GM12864 (cell line): ENCODE measurements at places on chromosomes 7 and 10.

DNA sequence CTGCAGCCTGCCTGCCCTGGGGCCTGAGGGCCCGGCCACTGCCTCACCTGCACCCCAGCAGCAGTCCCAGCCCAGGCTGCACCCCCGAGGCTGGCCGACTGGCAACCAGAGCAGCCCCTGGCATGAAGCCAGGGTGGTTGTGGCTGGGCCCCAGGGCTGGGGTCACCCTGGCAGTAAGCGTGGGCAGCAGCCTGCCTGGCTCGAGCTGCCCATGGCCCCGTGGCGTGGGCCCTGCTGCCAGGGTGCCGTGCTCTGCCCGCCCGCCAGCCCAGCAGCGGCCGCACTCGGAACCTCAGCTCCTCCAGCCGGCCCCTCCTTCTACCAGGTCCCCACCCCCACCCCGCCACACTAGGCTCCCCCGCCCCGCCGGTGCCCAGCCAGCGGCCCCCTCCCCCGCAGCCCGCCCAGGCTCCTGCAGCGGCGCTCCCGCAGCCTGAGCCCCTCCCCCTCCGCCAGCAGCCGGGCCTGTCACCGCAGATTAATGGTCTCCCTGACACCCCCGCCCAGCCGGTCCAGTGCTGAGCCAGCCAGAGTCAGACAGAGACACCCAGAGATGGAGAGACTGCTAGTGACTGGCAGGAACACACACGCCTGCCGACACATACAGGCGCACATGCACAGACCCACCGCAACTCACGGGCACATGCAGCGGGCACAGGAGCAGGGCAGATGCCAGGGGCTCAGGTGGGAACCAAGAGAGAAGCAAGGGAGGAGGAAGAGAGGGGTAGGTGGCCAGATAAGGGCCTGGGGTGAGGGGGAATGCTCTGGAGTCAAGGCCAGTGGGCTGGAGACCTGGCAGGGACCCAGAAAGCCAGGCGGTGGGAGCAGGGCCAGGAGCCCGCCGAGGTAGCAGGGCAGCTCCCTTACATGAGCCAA, 22.4 kb downstream of the KCNH2 start:
- no peak for DNase-seq

DNA sequence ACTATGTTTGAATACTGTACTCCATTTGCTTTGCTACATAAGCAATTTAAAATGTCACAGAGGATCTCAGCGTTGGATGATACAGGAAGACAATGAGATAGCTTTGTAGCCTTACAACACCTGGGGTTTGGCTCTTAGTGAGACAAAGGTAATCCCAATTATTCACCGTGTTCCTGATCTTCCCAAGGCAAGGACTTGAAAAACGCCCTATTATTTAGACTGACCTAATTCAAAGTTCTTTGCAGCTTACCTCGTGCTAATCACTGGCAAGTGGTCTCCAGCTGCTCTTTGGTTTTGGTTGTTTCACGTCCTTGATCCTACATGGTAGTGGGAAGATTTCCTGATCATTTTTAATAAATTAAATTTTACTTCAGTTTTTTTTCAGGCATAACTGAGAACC, 23.0 kb upstream of the C7orf33 start:
- DNase-seq = no peak

DNA sequence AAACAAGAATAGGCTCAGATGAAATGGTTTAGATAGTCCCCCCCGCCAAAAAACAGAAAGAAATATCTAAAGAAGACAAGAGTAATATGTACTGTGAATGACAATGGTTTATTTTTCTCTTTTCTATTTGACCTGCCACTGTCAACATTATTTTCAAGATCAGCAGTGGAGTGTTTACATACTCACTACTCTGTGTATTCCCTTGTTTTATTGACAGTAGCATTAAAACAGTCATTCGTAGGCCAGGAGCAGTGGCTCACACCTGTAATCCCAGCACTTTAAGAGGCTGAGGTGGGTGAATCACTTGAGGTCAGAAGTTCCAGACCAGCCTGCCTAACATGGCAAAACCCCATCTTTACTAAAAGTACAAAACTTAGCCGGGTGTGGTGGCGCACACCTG, 245.3 kb upstream of the SLC26A5 start:
- no peak for DNase-seq

DNA sequence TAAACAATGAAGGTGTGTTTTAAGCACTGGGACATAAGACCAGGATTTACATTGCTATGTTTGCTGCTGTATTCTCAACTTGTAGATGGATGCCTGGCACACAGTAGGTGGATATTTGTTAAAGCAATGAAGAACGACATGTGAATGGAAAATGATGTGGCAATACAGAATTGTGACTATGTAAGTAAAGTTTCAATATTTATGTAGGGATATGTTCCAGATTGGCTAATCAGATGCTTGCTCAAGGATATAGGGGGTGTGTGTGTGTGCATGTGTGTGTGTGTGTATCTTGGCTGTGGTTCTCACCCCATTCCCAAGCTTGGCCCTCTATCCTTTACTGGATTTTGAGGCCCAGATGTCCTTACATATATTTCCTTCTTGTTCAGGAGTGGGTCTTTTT, 42.7 kb upstream of the LAMB1 start:
- DNase-seq = no peak

GRCh38 chr10:59276919-59277318, 85.4 kb downstream of the FAM13C start:
- no peak for DNase-seq

DNA sequence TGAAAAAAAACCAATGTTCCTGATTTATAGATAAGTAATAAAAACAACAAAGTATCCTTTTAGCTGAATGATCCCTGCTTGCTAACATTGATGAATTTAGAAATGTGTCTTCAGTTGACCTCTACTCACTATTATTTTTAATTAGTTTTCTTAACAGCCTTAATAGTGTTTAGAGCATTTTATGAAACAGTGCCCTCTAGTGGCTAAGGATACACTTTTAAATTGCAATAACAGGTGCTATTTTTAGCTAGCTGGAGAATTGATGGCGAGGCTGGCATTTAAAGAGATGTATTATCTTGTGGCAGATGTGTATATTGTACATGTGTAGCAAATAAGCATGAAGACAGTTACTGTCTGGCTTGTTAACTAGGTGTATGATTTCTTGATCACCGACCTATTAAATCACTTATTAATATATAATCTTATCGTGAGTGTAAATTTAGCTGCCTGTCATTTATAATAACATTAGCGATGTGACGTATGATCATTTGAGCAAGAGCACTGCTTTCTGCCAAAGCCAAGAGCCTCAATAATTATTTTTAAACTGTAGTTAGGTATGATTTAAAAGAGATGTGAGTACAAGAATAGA, 451.9 kb downstream of the DPP6 start:
- no peak for DNase-seq

DNA sequence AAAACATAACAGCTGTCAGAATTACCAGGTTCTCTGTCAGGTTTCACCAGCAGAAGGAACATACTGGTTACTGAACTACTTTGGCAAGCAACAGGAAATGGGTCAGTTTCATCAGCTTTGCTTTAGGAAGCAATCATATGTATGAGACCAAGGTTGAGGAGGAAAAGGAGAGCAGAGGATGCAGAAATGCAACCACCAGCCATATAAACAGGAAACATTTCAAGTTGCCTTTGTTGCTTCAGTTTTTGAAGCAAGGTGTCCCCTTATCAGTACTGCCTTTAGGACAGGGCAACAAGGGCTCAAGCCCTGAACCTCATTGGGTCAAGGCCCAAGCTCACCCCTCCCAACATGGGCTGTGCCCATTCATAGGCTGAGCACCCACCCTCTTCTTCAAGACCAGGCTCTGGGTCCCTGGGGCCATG, 10.2 kb downstream of the HIPK2 start:
- DNase-seq = peak; percentile 68

- DNase-seq = no peak
Observed at GRCh38 chr7:108109221-108109908, 20.8 kb downstream of the LAMB4 start.

DNA sequence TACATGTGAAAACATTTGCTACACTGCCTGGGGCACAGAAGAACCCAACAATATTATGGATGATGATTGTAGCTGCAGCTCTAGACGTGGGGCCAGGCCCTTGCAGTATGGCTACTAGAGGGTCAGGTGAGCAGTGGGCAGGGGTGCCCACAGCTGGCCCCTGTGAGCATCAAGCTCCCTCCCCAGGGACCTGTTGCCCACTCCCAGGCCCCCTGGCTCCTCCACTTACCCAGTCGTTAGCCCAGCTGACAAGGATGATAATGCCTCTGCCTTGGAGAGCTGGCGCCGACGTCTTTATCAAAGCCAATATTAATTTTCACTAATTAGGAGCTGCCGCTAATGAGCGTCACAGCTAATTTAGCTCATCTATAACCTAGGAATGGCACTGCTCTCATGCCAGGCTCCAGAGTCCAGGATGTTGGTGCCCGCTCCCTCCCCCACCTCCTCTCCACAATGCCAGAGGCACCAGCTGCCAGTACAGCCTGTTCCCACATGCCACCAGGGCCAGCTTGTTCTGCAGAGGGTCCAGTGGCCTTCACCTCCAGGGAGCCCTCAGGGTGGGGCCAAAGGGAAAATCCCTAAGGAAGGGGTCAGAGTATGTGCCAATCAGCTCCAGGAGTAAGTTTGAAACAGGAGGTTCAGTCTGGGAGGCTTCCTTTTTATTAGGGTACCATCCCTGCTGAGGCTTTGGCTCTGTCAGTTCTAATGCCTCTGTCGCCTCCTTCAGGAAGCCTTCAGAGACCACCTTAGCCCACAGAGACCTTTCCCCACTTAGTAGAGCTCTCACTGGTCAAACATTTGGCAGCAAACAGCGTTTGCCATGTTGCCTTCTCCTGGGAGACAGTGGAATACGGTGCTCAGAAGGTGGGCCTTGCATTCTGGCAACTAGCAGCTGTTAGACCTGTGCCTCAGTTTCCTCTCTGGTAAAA, 77.2 kb downstream of the CDH23 start:
- DNase-seq = no peak

DNA sequence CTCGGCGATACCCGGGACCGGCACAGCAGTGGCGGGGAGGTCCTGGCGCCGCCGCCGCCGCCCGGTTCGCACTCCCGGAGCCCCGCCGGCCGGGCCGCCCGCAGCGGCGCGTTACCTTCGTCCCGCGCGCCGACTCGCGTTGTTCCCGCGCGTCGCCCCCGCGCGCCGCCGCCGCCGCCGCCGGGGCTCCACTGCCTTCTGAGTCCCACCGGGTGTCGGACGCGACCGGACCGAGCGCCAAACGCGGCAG, at the start of gene EZH2:
EZH2 (minus strand) TSS at position 243 of the 250 bp plus-strand sequence. CDS start 36,993 bp downstream, outside the sequence.
- no peak for DNase-seq

DNA sequence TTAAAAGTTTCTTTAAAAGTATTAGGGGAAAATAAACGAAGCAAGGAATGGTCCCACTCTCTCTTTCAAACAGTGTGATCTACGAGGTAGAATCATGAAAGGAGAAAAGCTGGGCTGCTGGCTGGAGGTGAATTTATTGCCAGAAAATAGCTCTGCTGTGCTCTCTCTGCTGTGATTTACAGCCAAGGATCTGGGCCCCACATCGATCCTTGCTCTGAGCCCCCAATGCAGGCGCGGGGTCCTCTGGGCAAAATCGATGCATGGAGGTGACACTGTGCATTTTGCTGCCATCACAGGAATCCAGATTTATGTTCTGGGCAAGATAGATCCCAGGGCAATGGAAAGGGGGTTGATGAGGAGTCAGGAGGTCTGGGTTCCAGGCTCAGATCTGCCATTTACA, 91.0 kb upstream of the GPR26 start:
- no peak for DNase-seq

DNA sequence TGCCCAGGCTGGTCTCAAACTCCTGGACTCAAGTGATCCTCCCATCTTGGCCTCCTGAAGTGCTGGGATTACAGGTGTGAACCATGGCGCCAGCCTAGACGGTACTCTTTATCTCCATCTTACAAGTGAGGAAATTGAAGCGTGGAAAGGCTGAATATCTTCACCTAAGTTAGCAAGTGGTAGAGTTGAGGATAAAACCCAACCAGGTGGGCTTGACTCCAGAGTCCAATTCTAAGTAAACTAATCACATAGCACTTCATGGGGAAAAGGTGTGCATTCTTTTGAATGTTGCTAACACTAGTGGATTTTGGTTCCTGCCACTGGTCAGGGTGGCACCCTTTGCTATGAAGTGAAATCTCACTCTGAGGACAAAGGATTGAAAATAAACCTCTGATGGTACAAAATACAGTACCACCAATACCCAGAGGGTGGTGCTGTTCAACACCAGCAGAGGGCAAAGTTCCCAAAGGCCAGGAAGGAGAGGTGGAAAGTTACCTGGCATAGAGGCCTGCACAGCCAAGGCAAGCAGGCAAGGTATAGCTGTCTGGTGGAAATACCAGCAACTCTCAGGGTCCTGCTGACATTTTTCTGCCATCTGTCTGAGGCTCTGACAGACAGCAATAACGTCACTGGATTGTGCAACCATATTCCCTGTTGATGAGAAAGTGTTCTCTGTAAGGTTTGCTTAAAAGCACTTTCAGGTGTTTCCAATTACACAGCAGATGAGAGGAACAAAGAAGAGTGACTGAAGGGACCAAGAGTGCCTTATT, 17.6 kb downstream of the ZDHHC16 start:
- DNase-seq = no peak

DNA sequence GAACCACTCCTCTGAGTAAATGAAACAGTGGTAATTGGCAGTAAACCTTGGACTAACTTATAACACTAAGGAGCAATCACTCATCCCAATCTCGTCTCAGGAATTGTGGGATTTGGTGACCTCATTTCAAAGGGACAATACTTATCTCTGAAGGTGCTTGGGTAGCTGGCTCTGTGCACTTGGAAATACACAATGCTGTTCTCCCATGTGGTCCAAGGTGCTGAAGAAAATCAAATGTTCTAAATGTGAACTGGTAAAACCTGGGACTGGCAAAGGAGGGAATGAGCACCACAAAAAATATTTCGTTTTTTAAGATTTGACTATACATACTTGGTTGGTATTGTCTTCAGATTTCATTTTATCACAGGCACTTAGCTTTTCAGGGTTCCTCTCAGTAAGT, 1193.0 kb downstream of the SORCS1 start:
- DNase-seq = no peak

- no peak for DNase-seq
Observed at GRCh38 chr10:120732067-120732466, 119.1 kb upstream of the WDR11 start.

DNA sequence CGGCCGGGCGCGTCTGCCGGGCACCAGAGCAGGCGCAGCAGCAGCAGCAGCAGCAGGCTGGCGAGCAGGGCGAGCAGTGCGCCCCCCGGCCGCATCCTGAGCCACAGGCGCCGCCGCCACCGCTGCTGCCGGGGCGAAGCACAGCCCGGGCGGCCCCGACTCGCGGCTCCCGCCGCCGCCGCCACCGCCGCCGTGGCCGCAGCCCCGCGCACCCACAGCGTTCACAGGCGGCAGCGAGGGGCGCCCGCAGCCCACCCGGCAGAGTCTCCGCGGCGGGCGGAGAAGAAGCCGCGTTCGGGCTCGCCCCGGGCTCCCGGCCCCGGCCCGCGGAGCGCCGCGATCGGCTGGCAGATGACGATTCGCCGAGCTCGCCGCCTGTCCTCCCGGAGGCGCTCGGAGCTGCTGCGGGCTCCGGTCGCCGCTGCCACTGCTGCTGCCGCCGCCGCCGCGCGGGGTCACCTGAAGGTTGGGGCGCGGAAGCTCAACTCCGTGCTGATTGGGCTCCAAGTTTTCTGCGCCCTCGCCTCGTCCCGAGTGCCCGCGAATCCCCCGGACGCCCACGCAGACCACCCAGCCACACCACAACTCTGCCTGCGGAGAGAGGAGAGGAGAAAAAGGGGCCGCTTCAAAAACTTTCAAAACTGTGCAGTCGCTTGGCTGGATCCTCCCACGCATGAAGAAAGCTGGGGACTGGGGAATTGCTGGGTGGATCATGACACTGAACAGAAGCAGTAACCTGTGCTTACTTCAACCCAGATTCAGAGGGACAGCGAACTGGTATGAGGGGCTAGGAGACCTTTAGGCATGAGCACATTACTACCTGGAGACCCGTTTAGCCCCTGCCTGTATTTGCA, at the start of gene ST8SIA6:
ST8SIA6 (minus strand) TSS at position 435 of the 854 bp plus-strand sequence; CDS start at position 95, 340 bp downstream.
- DNase-seq = no peak
